ENCODE measurements at places on chromosomes 5 and 9.

DNA sequence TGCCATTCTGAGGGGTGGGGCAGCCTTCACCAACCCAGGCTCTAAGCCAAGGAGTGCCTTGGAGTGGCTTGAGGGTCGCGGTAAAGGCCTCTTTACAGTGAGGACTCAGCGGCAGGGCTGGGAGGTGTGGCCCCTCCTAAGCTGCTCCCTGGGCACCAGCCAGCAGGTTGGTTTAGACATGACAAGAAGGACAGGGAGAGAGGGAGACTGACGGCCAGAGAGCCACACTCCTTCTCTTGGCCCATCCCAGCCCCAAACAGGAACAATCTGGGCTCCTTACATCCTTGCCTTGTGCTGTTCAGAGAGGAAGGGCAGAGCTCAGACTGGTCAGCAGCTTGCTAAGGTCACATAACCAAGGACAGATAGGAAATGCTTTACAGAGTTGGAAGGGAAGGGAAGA lies 94.5 kb downstream of the LMX1B start:
- no peak for DNase-seq

- no peak for DNase-seq
Observed at GRCh38 chr9:129542741-129543140, 78.2 kb downstream of the C9orf50 start.

DNA sequence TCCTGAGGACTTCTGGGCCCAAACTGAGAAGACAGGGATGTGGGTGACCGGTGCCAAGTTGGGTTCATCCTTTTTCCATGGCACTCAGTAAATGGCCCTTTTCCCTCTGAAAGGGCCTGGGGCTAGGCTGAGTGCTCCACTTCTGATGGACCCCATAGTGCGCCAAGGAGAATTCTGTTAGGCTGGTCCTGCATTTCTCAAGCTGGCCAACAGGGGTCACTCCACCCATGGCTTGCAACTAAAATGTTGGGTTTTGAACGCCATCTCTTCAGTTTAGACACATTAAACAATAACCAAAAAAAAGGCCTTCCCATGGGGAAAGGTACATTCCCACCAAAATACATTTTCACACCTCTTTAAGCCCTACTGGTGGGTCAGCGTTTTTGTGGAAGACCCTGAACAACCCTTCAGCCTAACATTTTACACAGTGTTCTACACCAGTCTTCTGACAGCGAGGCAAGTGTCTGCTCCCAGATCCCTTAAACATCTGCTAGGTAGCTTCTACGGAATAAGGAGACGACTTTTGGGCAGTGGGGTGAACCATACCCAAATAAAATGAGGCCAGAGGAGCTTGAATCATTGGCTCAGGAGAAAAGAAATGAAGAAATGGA lies 27.3 kb downstream of the CNTFR start:
- no peak for DNase-seq

- DNase-seq, result peak; percentile 2
Observed at GRCh38 chr5:6291961-6292360, 86.4 kb downstream of the MED10 start.

- DNase-seq, result peak; percentile 37
Observed at GRCh38 chr9:113737517-113738271, 138.4 kb upstream of the ZNF618 start.

DNA sequence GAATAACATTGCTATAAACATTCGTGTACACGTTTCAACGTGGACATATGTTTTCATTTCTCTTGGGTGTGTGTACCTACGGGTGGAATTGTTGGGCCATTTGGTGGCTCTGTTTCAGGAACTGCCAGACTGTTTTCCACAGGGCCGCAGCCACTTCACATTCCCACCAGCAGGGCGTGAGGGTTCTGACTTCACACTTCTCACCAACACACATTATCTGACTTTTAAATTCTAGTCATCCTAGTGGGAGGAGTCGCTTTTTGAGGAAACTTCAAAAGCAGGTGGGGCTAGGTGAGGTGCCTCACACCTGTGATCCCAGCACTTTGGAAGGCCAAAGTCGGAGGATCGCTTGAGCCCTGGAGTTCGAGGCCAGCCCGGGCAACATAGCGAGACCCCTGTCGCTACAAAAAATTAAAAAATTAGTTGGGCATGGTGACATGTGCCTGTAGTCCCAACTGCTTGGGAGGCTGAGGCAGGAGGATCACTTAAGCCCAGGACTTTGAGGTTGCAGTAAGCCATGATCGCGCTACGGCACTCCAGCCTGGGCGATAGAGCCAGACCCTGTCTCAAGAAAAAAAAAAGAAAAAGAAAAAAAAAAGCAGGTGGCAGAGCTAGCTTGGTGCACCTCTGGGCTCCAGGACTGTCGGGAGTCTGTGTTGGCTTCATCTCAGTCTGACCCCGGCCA lies 28.5 kb downstream of the TSPAN17 start:
- no peak for DNase-seq

GRCh38 chr9:21883642-21884041 lies 81.2 kb downstream of the MTAP start:
- no peak for DNase-seq

DNA sequence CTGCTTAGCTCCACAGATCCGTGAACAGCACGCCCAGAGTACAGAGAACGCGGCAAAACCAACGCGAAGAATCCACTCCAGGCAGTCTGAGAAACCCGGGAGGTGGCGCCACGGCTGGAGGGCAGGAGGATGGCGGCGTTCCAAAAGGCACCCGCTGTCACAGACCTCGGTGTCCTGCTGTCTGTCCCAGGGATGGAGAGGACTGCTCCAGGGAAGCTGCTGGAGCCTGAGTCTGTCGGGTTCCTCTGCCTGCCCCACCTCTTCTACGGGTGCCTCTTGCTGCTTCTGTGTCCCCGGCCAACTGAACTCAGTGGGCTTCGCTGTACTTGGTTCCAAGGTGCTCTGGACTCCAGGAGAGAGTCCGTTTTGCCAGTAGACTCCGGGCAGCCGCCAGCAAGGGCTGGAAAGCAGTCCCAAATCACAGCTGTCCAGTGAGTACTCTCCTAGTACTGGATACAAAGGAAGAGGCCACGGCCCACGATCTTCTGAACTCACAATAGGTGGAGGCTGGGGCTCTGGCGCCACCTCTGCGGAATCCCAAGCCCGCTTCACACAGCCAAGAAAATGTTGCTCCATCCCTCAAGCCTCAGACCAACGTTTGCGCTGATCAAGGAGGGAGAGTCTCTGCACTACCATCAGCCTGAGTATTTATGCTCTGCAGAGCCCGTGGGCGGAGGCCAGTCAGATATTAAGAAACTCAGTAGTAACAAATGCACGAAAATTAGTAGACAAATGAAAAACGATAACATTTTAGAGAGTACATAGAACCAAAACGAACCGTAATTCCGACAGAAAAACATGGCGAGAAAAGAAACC lies 440 bp downstream of the ANXA2R start:
- DNase-seq, result no peak

DNA sequence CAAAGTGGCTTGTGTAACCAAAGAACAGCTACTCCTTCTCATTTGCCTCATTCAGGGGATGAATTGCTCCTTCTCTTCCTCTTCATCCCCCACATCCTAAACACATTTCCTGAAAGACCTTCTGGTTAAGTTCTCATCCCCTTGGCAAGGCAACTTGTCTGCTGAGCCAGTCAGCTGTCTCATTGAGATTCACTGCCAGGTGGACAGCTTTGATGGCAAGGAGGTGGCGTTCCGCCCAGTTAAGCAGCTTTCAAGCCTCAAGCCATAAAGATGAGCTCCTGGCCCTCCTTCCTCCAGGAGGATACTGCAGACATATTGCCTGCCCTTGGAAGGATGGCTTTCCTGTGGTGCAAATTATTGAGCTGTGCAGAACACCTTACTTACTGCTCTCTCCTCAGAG lies 448.6 kb upstream of the MPDZ start:
- no peak for DNase-seq

- no peak for DNase-seq
Observed at GRCh38 chr9:79701651-79702050, 129.9 kb downstream of the TLE4 start.

- no peak for DNase-seq
Observed at GRCh38 chr5:133370036-133370831, 242.1 kb downstream of the FSTL4 start.

GRCh38 chr5:98066910-98067309 lies 706.6 kb upstream of the RGMB start:
- DNase-seq, result no peak

DNA sequence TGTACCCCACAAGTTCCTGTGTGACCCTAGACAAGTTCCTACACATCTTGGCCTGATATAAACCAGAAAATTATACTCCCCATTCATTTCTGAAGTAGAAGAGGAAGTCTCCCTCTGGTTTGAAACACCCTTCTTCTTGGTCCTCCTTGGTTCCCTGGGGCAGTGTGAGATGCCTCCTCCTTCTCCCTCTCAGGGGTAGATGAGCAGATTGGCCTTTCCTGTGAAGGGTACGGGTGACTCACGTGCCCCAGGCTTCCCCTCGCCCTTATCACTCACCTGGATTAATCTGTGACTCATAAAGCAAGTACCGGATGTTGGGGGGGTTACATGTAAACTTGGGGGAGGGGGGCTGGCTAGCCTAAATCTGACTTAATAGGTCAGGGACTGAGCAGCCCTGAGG lies 11.1 kb upstream of the AQP3 start:
- DNase-seq, result no peak

GRCh38 chr9:71835596-71835995 lies 67.3 kb upstream of the CEMIP2 start:
- no peak for DNase-seq

DNA sequence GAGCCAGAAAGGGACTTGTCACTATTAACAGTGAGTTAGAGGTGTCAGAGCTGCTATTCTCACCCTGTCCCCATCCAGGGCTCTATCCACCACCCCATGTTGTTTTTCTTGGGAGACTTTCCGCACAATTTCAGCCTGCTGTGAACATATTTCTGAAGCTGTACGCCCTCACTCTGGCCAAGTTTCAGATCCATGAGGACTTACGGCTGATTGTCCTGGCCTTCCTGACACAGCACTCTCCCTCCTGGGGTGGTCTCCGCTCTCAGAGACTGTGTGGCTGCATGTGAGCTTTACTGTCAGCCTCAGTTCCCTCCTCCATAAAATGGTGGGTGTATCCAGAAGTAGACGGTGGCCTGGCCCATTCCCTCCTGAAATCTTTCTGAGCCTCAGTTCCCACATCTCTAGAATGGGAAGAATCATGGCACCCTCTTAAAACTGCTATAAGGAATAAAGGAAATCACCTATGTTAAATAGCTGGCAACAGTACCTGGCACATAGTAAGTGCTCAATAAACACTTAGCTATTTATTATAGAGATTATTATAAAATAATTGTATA lies 804 bp upstream of the IL17B start:
- no peak for DNase-seq

DNA sequence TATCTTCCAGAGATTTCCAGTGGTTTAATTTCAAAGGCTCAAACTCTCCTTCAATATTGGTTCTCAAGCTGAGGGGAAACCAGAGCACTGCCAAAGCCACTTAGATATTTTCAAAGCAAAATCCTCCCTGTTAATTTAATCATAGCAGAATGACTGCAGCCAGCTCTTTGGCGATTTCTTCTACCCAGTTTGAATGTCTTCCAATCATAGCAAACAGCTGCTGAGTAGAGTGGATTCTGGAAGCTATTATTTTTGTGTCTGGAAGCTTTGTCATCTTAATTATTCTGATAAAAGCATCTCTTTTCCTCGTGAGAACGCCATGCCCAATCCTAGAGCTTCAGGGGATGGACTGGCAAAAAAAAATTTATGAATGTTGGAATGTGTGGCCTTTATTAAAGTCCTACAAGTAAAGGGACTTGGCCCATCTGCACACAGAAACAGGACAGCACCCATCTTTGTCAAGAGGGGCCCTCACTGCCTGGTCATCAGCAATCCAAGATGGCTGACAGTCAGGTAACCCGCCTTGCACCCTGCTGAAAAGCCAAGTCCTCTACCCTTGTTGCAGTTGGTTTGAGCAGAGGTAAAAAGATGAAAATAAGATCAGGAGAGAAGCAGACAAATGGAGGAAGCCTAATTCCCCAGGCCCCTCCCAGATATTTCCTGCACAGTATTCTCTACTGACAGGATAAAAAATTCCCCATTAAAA lies 125.1 kb downstream of the SUSD1 start:
- DNase-seq, result peak; percentile 81

- no peak for DNase-seq
Observed at GRCh38 chr5:84430079-84430478, 45.4 kb upstream of the EDIL3 start.

- DNase-seq, result peak; percentile 1
Observed at GRCh38 chr5:166883016-166883415, 1408.4 kb upstream of the WWC1 start.

GRCh38 chr5:160926428-160926827 lies 74.4 kb upstream of the ATP10B start:
- no peak for DNase-seq

DNA sequence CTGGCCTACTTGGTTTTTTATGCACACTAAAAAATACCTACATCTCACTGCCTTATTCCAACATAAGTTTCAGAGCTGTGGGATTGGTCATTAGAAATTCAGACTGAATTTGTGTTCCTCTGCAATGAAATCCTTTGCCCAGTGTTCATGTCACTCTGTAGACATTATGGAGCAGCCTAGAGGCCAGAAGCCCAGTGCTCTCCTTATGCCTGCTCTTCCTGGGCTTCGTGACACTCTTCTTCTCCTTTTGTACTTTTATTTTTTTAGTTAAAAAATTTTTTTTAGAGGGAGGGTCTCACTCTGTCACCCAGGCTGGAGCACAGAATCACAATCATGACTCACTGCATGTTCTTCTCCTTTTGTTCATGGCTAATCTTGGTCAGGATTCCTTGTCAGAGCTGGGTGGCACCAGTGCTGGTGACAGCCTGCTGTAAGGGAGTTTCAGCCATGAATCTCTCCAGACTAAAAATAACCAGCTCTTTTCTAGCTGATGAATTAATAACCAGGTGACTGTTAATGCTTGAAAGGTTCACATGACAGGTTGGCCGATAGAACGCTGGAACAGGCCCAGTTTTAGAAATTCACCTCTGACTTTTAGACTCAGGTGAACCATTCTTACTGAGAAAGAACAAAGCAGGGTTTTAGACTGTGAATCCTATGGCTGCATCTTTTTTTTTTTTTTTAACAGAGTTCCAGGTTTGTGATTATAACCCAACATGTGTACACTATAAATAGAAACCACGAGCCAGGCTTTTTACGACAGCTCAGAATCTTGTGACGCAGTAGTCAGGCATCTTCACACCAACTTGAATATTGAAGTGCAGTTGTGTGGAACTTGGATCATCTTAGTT lies 34.1 kb upstream of the C5orf47 start:
- peak; percentile 56 for DNase-seq

- no peak for DNase-seq
Observed at GRCh38 chr5:61621202-61621650, 289.2 kb downstream of the ZSWIM6 start.

DNA sequence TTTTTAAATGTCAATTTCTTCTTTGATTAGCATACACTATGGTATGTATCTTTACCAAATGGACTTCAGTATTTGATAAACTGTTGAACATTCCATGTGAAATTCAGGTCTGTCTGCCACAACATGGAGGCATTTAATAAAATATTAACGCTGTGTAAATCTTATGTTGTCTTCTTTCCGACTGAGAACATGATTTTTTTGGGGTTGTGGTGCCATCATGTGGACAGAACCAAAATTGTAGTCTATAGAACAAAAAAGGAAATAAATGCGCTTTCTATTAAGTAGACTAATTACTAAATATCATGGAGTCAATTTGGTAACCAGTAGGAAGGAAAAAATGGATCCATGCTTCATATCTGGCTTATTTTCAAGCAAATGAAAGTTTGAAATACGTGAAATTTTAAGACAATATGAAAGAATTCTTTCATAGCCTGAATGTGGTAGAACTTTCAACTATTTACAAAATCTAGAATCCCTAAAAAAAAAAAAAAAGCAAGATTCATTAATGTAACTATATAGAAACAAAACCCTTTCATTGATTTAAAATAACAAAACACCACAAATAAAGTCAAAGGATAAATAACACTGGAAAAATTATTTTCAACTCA lies 2.8 kb upstream of the PLK2 start:
- DNase-seq, result peak; percentile 41

GRCh38 chr9:132809677-132810271 lies 68.3 kb downstream of the AK8 start:
- DNase-seq, result no peak
